ENCODE measurements at places on chromosomes 3 and 15. TPM values are rescaled to one million over a fixed set of nuclear protein-coding genes. Genes with fewer than 3 reads are reported as not detected.

GABRA5 gene
- 15.0 TPM for total RNA-seq

MUC13 gene
- total RNA-seq: not detected

ANKRD63 gene
- total RNA-seq: 0.26 TPM

CYP8B1 gene
- not detected for total RNA-seq

XIRP1 gene
- total RNA-seq: not detected

PLSCR1 gene
- total RNA-seq: 48.5 TPM

PIGZ gene
- not detected for total RNA-seq

DNA sequence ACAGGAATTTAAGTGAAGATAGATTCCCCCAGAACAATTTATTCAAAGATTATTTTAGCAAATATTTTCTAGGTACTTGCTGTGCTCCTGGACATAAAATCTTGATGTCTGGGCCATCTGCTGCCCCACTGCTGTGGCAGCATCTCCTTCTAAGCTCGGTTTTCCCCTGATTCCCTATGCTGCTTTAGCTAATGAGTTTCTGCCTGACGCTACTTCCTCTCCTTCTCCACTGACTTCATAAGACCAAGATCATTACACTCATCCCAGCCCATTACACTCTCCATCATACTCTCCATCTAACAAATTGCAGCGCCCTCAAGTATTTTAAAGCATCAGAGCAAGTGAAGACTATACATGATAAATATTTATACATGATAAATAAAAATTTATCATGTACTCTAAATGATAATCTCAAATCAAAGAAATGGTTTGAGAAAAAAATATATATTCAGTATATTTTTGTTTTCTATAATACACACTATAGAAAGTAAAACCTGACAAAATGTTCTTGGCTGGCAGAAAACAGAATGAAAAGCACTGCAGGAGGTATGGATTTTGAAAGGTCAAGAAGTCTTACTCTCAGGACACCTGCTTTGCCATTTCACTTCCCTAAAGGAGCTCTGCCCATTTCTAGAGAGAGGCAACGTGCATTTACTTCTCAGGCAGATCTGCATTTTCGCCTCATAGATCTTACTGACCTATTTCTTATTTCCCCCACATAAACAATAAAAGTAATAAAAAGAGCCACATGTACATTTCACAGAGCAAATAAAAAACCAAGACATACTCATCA, 232.0 kb downstream of the KCNMB2 start:
- DNase-seq: no peak

DNA sequence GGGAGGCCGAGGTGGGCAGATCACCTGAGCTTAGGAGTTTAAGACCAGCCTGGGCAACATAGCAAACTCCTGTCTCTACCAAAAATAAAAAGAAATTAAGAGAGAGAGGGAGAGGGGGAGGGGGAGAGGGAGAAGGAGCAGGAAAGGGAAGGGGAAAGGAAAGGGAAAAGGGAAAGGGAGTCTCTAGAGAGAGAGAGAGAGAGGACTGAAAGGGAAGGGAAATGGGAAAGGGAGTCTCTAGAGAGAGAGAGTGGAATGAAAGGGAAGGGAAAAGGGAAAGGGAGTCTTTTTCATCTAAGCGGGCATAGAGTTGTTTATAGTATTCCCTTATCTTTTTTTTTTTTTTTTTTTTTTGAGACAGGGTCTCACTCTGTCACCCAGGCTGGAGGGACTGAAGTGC, 148.1 kb downstream of the NEO1 start:
- DNase-seq: no peak

GRCh38 chr3:78633626-78634025, 1134.2 kb downstream of the ROBO1 start:
- DNase-seq: no peak

Measured in H1 (cell line).